Upper lobe of right lung (tissue), 1 donor: ENCODE measurements at places on chromosomes 12 and 14.

- DNase-seq = no peak
Measured at GRCh38 chr12:100201604-100202423, 1.2 kb downstream of the ACTR6 start.

DNA sequence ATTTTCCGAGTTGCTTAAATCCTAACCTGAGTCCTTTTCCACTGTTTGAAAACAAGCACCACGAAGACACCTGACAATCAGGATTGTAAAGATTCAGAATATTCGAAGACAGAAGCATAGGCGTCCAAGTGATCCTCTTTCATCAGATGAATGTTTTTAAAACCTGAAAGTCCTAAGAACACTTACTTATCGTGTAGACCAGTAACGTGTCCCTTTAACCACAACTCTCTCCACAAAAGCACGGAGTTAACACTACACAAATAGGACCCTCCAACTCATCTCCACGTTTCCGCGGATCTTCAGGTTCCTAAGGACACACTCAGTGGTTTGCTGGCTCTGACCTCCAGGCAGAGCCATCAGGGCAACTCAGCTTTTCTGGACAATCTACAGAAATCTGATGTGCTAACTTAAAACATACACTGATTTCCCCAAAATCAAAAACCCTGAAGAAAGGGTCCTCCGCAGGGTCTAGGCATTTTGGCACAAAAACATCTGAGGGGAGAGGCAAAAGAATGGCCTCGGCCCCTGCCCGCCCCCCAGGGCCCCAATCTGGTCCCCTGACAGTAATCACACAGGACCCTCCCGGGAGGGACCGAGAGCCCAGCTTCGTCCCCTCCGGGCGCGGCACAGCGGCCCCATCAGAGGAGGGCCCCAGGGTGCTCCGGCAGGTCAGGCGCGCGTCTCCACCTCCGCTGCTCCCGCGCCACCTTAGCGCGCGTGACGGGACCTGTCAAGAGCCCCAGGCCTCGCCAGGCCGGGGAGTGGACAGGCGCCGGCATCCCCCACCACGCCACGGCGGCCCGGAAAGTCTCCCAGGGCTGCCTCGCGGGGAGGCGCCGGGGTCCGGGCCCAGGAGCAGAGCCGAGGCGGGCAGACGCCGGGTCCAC, 925 bp downstream of the DICER1 start:
- DNase-seq = peak; percentile 83

DNA sequence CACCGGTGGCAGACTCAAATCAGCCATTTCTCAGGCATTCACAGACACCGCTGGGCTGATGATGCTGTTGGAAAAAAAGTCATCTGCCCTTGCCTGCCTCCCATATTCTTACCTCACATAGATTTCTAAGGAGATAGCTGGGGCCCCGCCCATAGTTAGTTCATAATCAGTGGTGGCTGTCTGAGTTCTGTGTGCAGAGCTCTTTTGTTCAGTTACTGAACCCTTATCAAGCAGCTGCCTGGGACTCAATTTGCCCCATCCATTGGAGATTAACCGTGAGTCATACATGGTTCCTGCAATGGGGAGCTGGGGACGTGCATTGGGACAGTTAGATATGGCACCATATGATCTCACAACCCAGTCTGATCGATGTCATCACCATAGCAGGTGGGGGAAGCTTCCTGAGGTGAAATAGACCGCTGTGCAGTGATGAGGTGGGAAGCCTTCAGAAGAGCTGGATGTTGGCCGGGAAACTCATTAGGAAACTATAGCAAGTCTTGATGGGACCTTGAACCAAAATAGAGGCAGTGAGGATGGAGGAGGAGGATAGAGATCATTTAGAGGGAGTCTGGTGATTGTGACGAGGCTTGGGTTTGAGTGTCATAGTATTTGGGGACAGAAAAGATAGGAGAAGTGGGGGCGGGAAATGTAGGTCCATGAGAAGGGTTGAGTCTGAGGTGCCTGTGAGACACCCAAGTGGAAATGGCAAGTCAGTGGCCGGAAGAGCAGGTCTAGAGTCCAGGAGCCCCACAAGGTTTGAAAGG, 147.8 kb downstream of the GCH1 start:
- DNase-seq = no peak

DNA sequence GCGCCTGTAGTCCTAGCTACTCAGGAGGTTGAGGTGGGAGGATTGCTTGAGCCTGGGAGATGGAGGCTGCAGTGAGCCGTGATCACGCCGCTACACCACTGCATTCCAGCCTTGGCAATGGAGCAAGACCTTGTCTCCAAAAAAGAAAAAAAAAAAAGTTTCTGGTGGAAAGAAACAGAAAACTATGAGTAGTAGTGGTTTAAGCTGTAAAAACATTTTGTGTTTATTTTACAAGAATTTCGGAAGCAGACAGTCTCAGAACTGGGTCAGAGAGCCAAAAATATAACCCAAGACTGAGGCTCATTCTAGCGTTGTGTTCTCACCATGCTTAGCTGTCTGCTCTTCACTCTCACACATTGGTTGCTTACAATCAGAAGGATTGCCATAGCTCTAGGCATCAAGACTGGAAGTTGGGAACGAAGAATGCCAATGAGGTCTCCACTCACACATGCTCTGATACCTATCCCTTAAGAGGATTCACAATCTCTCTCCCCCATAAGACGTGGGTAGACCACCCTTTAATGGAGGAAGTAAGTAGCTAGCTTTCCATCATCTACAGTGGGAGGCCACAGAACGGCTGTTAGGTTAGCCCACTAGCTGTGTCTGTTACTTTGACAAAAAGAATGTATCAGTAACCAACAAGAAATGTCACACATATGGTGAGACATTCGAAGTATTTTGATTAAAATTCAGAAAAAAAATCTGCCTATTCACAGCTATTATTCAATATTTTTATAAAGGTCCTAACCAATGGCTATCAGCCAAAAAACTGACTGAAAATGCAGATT, 117.6 kb upstream of the RASSF8 start:
- no peak for DNase-seq

DNA sequence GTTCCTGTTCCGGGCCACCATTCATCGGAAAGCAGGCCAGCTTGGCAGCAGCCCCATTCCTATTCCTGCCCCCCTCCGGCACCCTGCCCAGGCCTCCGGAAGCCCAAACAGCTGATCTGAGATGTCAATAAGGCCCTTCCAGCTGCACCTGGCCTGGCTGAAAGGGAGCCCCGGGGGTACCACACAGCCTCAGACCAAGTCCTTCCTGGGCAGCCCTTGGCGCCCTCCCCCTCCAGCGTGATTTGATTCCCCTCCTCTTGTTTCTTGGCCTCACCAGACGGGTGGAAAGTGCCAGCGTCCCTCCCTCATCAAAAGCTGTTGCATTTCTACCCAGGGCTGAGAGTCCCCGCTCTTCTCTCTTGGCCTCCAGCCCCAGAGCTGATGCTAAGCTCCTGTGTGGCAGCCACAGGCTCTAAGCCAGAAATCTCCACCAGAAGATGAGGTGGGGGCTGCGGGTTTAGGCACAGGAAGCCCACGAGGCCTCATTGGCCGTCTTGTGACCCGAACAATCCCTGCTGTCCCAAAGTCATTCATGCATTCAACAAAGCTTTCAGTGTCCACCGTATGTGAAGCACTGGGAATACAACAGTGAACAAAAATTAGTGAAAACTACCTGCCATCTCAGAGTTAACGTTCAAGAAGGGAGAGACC, 215.4 kb downstream of the SLC41A2 start:
- DNase-seq = no peak

DNA sequence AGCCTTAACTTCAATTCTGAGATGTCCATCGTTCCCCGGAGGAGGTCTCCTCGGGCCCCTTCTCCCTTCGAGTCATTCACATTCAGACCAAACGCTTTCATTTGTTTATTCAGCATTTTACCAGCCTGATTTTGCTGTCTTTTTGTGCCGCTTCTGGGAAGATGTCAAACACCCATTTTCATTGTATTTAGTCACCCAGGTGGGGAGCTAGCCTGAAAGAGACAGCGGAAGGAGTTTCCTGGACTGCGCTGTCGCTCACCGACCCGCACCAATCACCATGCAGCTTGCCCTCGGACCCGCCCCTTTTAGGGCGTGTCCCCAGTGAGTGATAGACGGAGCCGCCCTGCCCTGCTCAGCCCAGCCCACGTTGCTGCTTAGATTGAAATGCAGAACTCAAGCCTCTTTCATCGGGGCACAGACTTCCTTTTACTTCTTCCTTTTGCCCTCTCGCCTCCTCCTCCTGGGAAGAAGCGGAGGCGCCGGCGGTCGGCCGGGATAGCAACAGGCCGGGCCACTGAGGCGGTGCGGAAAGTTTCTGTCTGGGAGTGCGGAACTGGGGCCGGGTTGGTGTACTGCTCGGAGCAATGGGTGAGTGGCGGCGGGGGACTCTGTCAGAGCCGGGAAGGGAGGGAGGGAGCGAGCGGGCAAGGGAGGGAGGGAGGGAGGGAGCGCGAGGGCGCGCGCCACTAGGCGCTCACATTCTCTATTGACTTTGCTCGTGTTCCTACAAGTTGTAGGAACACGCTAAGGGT, at the start of gene PAX9:
Gene PAX9, plus strand, starts transcription at position 355 of the 752 bp plus-strand sequence. Its CDS starts 230 bp downstream, at position 585.
- peak; percentile 86 for DNase-seq

DNA sequence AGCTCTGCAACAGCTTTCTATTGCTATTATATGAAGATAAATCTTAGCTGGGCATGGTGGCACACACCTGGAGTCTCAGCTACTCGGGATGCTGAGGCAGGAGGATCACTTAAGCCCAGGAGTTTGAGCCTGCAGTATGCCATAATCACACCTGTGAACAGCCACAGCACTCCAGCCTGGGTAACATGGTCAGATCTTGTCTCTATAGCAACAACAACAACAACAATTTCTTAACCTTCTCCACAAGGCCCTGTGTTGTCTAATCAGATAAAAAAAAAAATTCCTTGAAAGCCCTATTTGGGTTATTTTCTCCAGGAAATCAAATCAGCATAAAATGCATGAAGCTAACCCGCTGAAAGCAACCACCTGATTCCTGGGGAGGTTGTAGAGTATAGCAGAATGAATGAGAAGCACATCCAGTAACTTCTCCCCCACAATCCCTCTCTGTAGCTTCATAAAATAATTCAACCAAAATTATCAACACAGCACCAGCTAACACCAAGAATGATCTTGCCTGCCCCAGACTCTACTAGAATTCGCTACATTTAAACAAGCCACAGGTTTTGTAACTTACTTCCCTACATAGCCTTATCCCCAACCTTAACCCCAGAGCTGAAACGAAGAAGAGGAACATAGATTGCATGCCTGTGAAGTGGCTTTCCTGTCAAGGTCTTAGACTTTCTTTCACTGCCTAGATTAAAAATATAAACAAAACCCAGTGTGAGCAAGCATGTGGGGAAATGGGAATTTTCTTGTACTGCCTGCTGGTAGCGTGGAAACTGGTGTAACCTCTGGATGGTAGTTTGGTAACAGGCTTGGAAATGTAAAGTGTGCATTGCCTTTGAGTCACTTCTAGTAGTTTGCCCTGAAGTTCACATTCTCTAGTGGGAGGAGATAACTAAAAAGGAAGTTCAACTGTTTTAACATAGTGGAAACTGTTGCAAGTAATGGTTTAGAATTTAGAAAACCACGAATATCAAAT, 6.0 kb upstream of the STK38L start:
- no peak for DNase-seq

GRCh38 chr14:38887696-38888095, 215.3 kb downstream of the SEC23A start:
- no peak for DNase-seq

DNA sequence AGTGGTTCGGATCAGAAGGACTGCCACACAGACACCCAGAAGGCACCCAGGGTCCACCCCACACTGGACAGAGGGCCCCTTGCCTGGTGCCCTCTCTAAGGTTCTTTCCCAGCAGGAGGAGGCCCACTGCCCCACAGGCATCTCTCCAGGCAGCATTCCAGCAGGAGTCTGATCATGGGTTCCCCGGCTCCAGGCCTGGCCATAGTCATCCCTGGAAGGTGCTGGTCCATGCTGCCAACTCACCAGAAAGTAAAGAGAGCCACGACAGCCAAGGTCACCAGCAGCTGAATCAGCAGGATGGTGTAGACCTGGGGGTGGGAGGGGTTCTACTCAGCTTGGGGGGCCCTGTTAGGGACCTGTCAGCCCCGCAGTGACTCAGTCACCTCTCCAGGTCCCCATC, 6.4 kb downstream of the FAIM2 start:
- DNase-seq = no peak

DNA sequence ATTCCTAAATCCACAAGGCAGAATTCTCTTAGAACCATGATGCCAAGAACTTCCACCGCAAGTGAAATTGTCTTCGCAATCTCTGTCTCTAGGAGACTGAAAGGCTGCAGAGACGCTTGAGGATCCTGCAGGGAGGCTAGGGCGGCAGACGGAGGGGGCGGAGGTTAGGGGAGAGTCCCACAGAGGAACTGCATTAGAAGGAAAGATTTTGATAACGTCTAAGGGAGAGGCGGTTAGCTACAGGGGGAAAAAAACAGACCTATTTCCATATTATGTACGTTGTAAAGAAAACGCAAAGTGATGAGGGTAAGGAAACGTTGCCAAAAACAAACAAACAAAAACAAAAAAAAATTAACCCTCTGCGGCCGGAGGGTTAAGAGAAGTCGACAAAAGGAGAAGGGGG, 595 bp downstream of the KLHL28 start:
- DNase-seq = peak; percentile 80

GRCh38 chr12:131863711-131864396, 30.6 kb upstream of the ULK1 start:
- DNase-seq = no peak

- peak; percentile 87 for DNase-seq
Measured at GRCh38 chr12:65556676-65557437, 267.4 kb upstream of the HMGA2 start.

DNA sequence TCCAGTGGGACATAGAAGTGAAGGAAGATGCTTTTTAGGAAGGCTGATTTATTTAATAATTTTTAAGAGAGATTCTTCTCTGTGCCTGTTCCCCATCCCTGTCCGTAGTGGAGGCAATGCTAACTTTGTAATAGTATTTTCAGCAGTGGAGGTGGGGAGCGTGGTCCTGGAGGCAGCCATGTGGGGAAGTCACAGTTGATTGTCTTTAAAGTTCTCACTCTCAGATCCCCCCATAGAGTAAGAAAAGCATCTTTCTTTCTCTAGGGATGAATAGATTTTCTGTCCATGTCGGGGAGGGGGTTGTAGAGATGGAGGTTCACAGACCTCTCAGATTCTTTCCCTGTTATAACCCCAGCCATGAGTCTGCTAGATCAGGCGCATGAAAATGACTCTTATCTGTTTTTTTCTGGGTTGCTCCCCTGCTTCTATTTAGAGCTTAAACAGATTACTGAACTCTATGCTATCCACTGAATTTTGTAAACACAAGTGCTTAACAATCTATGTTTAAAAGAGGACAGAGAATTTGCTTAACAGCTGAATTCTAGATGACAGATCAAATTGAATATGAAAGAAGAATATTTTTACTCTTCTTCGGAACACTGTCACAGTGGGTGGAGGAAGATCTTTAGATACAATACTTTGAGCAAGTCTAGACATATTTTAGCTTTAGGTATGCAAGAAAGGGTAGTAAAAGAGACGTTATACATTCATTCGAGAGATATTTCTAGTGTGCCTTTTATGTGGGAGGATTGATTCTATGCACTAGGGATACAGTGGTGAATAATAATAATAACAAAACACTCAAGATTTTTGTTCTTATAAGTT, 25.3 kb downstream of the TMEM117 start:
- DNase-seq = no peak

DNA sequence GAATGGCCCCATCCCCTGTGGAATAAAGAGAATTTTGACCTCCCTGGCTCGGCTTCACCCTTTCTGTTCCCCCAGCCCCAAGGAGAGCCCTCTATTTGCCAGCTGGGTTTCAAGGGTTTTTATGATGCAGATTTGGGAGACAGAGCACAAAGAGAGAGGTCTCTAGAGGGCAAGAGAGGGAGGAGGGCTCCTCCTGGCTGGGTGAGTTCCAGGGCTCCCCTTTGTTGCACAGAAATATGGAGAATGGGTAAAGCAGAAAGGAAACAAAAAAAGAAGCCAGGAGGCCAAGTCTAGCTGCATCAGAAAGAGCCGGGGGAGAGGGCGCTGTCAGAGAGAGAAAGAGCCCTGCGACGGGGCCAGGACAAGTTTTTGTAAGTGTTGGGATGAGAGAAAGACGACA, 319.6 kb upstream of the RTL1 start:
- DNase-seq = no peak
